ENCODE measurements at places on chromosomes 5 and 9.

GRCh38 chr5:21140987-21141386, 1153.0 kb upstream of the CDH18 start:
- DNase-seq: no peak

DNA sequence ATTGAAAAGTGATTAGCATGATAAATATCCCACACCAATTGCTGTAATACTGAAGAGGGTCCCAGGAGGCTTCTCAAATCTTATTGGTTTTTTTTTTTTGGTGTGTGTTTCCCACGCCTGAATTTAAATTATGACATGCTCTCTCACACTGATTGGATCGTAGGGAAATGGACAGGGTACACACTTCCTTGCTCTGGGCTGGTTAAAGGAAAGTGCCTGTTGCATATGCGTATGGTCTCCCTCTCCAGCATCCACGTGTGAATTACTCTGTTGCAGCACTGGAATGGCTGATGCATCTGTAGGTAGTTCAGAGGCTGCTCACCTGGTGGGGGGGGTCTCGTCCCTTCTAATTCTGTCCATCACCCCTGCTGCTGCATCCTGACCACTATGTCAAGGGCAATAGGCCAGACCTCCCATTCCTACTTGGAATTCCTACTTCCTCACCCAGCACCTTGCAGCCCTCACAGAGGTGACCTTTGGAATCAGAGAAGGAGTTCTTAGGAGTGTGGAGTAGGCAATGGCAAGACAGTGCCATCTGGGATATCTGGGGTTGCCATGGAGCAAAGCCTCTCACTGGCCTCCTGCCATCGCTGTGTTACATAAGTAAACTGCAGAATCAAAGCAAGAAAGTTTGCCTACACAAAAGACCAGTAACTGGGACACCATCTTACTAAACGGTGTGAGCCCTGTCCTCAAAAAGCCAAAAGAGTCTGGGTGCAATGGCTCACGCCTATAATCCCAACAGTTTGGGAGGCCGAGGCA, 71.4 kb upstream of the FBXW11 start:
- DNase-seq: no peak

- no peak for DNase-seq
Observed at GRCh38 chr9:16884952-16885513, 14.6 kb upstream of the BNC2 start.

DNA sequence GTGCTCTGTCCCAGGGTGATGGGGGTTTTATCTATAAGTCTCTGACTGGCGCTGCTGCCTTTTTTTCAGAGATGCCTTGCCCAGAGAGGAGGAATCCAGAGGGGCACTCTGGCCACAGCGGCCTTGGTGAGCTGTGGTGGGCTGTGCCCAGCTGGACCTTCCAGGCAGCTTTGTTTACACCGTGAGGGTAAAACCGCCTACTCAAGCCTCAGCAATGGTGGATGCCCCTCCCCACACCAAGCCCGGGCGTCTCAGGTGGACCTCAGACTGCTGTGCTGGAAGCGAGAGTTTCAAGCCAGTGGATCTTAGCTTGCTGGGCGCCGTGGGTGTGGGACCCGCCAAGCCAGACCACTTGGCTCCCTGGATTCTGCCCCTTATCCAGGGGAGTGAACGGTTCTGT, 41.3 kb upstream of the C9orf72 start:
- DNase-seq: no peak

- no peak for DNase-seq
Observed at GRCh38 chr9:77771171-77771570, 123.0 kb upstream of the GNA14 start.

GRCh38 chr9:109317979-109318741, 2.7 kb downstream of the EPB41L4B start:
- DNase-seq: no peak

- DNase-seq: peak; percentile 25
Observed at GRCh38 chr9:116238225-116238624, 84.6 kb downstream of the PAPPA start.

DNA sequence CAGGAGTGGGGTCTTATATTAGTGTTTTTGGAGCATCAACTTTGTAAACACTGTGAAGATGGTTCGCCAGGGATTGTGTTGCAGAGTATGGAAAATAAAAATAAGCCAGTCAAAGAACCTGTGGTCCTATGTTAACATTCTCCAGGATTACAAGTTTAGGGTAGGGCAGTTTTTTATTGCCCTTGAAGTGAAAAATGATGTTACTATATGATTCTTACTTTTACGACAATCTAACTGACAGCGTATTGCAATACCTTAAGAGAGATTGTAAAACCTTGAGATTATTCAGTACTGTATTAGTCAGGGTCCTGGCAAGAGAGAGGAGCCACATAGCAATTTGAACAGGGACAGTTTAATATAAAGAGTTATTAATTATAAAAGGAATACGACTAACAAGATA, 144.7 kb upstream of the ZNF608 start:
- DNase-seq: no peak

- DNase-seq: no peak
Observed at GRCh38 chr5:157859227-157859575, 256 bp upstream of the CLINT1 start.

DNA sequence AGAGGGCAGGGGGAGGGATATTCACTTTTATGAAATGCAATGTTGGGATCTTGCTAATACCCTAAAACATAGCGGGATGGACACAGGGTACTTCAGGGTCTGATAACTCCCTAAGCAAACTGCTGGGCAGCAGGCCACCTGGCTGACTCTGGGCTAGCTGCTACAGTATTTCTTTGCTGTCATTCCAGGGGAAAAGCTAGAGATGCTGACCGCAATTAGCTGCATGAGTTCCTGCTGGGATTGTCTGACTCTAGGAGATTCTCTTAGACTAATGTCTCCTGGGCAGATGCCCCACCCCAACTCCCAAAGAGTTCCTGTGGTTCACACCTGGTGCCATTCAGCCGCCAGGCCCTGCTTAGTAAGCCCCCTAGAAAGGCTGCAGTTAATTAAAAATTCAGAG, 69.9 kb downstream of the PSAT1 start:
- no peak for DNase-seq

DNA sequence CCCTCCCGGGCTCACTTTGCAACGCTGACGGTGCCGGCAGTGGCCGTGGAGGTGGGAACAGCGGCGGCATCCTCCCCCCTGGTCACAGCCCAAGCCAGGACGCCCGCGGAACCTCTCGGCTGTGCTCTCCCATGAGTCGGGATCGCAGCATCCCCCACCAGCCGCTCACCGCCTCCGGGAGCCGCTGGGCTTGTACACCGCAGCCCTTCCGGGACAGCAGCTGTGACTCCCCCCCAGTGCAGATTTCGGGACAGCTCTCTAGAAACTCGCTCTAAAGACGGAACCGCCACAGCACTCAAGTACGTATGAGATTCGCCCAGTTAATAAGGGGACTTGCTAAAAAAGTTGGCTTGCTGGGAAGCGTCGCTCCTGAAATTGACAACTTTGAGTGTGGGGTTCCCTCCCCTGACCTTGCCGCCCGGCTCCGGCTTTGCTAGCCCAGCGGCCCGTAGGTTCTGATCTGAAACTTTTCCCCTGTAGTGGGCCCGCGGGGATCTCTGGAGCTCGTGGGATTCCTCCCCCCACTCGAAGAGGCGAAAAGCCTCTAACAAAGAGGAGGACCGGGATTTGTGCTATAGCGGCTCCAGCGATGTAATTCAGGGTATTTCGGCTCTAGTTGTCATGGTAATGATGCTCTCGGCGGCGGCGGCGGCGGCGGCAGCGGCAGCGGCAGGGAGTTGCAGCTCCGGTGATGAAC, 572 bp downstream of the NR4A3 start:
- peak; percentile 72 for DNase-seq

GRCh38 chr5:166625210-166625865, 1666.1 kb upstream of the WWC1 start:
- no peak for DNase-seq

DNA sequence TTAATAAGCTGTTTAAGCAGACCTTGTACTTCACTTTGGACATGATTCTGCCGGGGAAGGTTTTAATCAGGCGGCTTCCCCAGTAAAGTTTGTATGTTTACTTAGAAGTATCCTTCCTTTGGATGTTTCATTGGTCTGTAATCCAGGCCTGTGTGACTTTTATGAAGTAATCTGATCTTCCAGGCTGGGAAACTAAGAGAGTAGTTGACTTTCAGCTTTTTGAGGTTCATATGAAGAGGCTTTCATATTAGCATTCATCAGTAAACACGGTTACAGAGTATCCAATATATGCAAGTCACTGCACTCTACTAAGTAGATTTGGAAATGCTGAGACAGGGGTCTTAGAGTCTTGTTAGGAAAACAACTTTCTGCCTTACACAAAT, 1.1 kb downstream of the DNAJC21 start:
- peak; percentile 7 for DNase-seq

GRCh38 chr5:173730632-173731298, 114.3 kb upstream of the BOD1 start:
- DNase-seq: no peak

GRCh38 chr5:113187906-113188305, 211.3 kb downstream of the DCP2 start:
- DNase-seq: no peak

DNA sequence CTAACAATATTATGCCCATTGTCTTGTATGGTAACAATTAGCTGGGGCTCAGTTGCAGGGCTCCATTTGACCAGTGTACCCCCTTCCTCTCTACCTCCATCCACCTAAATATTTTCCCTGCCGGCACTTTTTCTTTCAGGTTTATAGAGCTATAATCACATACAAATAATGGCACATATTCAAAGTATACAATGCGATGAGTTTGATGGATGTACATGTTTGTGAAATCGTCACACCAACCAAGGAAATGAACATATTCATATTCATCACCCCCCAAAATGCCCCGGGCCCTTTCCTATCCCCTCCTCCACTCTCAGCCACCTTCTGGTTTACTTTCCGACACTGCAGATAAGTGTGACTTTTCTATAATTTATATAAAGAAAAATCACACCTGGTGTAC, 351.5 kb downstream of the GADD45G start:
- DNase-seq: no peak

DNA sequence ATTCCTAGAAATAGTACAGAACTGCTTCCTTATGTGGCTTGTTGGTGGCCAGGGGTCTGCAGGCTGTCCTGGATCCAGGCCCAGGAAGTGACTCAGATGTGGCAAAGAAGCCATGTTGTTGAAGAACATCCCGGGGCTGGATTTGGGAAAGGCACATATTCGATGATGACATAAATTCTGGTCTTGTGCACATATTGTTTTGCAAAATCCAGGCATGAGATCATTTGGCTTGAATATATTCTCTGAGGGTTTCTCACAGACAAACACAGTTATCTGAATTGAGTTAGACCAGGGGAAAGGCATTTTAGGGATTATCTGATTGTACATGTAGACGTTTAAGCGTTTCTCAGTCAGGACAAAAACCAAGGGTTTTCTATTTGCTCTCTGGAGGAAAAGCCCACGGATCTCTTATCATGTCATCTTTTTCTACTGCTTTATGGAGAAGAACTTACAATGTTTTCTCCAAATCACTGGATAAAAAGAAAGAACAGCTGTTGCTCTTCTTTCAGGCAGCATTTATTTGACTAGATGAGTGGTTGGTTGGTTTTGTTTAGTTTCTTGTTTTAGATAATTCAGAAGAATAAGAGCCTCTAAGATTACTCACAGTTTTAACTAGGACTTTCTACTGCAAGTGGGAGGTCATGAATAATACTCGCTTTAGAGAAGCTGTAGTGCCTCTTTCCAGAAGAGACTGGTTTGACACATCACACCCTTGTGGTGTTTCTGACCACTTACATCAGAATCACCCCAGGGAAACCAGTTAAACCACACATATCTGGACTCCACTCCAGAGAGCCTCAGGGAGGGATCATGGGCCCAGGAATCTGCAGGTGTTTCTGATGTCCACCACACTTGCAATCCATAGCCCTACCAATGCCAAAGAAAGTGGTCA, 29.5 kb upstream of the LHFPL2 start:
- DNase-seq: peak; percentile 40

DNA sequence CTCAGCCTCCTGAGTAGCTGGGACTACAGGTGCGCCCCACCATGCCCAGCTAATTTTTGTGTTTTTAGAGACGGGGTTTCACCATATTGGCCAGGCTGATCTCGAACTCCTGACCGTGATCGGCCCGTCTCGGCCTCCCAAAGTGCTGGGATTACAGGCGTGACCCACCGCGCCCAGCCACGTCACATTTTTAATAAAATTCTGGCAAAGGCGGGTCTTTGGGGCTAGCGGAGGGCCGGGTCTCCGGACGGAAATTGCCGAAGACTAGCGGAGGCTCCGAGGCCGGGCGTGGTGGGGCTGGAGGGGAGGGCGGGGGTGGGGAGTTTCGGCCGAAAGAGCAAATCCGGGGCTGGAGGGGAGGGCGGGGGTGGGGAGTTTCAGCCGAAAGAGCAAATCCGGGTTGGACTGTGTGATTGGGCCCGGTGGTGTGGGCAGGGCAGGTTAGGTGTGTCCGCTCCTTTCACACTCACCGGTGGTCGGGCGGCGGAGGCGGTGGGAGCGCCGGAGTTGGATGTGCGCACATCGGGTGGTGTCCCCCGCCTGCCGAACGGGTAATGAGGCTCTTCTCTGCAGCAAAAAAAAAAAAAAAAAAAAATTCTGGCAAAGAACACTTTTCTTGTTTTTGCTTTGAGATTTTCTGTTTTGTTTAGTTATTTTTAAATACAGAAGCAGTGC, 27.1 kb downstream of the RUFY1 start:
- DNase-seq: no peak

GRCh38 chr5:132687995-132688394, 14.2 kb downstream of the IL4 start:
- no peak for DNase-seq

- DNase-seq: no peak
Observed at GRCh38 chr9:16461137-16461840, 409.2 kb downstream of the BNC2 start.

DNA sequence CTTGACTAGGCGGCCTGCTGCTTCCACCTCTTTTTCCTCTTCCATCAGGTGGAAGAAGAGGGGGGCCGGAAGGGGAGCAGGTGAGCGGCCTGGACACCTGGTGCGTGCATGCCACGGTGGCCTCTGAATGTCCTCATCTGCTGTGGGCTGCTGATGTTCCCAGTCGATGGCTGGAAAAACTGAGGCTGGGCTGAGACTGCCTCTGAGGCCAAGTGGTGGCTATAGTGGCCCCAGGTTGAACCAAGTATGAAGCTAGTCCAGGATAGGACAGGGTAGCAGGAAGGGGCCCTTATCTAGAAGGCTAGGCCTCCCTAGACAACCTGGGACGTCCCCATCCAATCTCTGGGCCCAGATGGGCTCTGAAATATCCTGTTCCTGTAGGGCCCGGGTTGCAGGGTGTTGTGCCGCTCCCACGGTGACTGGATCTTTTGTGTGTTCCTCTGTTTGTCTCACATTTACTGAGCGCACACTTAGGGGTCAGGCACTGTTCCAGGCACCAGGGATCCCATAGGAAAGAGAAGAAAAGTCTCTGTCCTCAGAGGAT, 753 bp upstream of the NR5A1 start:
- DNase-seq: no peak
